CD4-positive, alpha-beta T cell treated with Interleukin-17A for 4 hours (primary cell): ENCODE measurements at places on chromosomes 7 and 10.

DNA sequence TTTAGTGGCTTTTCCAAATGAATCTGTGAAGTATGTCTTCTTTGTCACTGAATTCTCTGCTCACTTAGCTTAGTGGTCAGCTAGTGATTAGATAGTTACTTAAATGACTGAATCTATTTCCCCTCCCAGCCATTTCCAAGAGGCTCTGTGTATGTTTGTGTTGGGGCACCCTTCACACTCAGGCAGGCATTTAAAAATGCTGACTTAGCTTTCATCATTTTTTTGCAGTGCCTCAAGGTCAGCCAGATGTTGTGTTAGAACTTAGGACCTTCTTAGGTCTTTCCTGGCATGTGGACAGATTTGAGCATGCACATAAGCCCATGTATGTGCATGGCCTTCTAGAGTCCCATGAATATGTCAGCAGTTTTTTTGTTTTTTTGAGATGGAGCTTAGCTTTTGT, 25.4 kb upstream of the HHEX start:
- no peak for DNase-seq

GRCh38 chr7:8378349-8379019, 54.9 kb upstream of the NXPH1 start:
- DNase-seq, result no peak

GRCh38 chr10:3425716-3426115, 253.1 kb upstream of the PITRM1 start:
- DNase-seq, result no peak

GRCh38 chr7:153496257-153496656, 555.9 kb upstream of the DPP6 start:
- no peak for DNase-seq

GRCh38 chr7:732556-732955, 5.5 kb upstream of the PRKAR1B start:
- no peak for DNase-seq

DNA sequence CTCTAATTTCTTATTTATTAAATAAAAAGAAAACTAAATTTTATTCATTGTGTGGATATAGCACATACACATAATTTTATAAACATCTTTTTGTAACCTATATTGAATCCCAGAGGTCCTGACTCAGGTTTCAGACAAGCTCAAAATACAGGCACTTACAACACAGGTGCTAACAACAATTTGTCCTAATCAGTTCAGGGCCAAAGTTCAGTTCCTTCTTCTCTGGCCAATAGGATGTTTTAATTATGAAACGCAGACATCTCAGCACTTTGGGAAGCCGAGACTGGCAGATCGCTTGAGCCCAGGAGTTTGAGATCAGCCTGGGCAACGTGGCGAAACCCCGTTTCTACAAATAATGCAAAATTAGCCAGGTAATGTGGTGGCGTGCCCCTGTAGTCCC, 15.0 kb downstream of the RPA3 start:
- DNase-seq, result no peak

- DNase-seq, result no peak
These were observed 23.9 kb downstream of the COL13A1 start for GRCh38 chr10:69825604-69826003.

- peak; percentile 55 for DNase-seq
These were observed 58.9 kb downstream of the FAM53B start for GRCh38 chr10:124685261-124685660.

DNA sequence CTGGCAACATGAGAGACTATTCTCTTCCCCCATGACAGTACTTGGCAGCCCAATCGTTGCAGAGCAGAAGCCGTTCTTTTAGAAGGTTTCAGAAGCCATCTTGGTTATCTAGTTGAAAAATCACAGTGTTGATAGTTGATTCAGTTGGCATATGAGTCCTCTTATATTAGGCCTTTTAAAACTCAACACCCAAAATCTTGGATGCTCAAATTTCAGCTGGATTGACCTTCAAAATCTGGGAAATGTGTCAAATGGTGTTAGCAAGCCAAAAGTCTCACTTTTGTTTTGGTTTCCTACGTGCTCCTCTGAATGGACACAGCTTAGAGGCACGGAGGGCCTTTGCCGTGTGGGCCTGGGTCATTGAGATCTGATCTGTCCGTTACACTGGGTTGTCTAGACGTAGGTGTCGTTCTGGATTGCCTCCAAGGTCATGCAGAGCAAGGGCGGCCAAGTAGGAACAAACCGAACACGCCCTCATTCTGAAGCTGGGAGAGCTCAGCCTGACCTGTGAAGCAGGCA, 59.3 kb upstream of the BMPER start:
- no peak for DNase-seq

DNA sequence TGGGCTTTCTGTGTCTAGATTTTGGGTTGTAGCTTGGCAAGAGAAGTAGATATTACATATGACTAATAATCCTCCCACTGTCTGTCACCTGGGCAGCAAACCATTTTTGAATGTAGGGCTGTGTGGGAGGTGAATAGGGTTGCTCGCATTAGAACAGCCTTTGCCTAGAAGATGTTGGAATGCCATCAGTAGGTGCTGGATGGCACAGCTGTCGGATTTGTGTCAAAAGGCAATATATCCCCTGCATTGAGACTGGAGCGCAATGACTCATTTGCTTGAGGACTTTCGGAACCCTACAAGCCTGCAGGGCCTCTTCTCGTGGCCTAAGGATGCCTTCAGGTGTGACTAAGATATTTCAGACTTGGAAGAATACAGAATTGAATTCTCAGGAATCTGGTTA, 323.8 kb downstream of the GPR158 start:
- DNase-seq, result no peak
